ENCODE measurements at places on chromosomes 4 and X.

- no peak for DNase-seq
Observed at GRCh38 chr4:125703443-125703842, 388.7 kb downstream of the FAT4 start.

DNA sequence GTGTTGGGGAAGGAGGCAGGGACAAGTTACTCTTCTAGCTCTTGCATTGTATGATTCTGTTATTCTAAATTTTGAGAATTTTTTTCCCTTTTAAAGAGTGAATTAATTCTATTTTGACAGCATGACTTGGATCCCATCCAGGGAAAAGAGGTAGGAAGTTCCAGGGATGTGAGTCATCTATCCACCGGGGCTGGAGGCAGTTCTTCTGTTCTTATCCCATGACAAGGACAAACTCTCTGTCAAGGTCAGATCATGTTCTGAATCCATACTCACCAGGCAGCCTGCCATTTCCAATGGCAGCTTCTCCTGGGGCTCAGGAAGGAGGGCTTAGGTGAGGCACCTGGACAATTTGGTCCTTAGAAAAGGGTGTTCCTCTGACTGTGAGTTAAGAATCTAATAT lies 132.0 kb upstream of the MED14 start:
- no peak for DNase-seq

GRCh38 chrX:100931218-100931924 lies 2.7 kb upstream of the XKRX start:
- DNase-seq = no peak

- no peak for DNase-seq
Observed at GRCh38 chr4:26197018-26197779, 123.6 kb upstream of the RBPJ start.
